ENCODE measurements at places on chromosomes 12 and 14.
A peak's percentile ranks its signal among the peaks of the same experiment; 100 is the strongest.

DNA sequence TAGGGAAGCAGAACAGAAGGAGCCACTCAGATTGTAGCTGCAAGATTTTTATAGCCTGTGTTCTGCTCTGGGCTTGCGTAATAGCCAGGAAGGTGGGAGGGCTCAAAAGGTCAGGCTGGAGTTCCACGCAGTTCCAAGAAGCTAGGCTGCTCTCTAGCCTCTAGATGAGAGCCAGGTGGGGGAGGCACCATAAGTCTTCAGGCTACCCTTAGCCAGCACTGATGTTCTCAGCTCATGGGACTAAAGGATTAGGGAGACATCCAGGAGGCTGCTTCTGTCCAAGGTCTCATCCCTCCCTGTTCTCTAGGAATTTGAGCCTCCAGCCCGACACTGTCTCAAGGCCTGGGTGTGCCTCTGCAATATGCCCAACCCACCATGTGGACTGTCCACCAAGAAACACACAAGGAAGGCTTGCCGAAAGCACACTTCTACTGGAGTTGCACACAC, 1.7 kb downstream of the LMBR1L start:
- no peak for DNase-seq

DNA sequence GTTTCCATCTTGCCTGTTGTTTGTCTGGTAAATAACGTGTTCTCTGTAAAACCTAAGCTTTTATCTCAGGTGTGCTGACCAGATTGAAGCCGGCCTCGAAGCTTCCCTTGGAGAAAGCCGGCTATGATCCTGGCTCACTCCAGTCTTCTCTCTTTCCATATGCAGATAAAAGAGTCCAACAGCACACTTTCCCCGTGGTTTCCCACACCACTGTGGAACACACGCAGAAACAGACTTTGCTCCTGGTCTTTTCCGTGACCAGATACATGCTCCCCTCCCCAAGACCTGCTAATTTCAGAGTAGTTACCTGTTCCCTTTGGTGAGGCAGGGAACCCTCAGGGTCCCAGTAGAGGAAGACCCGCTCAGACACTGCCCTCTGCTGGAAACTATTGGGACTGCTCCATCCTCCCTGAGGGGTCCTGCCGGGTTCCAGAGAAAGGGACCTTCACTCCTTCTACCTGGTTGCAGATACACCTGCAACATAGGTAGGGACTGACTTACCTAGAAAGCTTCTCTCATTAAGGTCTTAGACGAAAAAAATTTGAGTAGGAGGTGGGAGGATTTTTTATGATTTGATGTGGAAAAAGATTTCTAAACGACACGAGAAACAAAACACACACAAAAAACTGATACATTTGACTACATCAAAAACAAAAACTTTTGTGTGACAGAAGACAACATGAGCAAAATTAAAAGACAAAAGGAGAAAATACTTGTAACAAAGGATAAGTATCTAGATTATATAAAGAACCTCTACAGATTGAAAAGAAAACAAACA, 415.4 kb upstream of the CCDC196 start:
- DNase-seq: peak; percentile 59

DNA sequence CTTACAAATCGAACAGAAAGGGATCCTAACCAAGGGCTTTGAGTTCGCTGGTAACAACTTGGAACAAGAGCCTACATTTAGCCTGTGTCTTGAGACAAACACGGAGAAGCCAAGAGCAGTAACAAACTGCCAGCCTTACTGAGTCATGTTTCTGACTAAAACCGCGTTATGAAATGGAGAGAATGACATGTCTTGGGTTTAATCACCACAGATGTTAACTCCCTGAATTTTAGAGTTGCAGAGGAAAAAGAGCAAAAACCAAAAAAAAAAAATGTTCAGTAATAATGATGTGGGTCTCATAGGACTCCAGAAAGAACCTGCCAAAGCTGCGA, 1.0 kb downstream of the BLTP3B start:
- peak; percentile 21 for DNase-seq

DNA sequence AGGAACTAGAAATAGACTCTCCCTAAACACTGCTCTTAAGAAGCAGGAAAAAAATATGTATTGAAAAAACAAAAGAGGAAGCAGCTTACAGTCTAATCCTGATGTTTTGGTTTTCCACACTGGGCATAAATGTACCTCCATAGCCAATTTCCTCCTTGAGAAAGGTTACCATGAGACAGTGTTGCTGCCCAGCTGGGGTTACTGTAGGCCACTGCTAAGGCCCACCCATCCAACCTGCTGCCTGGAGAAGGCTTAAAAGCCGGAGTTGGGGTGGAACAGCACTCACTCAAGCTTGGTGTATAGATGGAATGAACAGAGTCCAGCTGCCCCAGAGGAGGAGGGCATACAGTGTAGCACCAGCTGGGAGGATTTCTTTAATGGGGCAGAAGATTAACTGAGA, 41.1 kb downstream of the ERG28 start:
- DNase-seq: no peak

DNA sequence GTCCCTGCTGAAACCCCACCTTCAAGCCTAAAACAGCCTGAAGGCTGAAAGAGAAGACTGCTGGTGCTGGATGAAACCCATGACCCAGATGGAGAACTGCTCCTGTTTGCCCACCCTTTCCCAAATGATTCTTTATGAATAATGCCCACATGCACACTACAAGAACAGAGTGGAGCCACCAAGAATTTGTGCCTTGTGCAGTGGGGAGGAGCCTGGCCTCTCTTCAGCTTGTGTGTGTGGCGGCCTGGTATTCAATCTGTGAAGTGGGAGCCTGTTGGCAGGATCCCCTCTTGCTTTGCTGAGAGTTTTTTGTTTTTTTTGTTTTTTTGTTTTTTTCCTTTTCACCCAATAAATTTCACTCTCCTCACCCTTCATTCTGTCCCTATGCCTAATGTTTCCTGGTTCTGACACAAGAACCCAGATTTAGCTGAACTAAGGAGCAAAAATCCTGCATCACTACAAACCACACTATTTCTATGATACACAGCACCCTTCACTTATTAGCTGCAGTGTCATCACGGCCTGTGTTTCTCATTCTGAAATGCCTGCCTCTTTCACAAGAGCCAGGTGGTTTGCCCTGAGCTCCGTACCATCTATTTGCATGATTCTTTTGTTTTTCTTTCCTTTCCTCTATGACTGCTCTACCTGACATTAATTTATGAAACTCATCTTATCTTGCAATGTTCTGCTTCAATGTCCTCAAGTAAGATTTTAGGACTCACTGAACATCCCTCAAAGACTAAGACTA, 585.5 kb upstream of the ATXN7L3B start:
- DNase-seq: no peak

- DNase-seq: no peak
Observed at GRCh38 chr12:88698471-88698870, 118.2 kb upstream of the KITLG start.

DNA sequence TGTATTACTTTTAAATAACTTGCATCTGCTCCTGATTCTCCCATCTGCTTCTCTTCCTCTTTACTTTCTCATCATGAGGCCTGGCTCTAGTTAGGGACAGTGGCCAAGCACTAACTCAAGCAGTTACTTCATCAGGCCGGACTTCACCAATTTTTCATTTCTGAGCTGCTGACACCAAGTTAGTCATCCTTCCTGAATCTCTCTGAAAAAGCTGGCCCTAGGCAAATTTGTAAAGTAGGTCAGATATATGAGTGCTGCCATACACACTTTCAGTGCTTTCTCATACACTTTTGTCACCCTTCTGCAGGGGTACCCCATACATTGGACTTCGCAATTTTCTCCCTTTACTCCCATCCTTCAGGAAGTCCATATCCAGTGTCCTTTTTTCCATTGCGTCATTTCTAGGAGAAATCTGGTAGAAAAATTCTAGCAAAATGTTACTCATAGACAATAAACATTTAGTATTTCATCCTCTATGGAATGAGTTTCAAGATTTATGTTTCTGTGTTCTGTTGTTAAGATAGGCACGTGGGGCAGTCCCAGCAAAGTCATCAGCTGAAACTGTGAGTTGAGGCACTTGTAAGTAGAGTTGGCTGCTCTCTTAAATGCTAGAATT, 276.8 kb upstream of the TMPO start:
- no peak for DNase-seq

- peak; percentile 31 for DNase-seq
Observed at GRCh38 chr14:94392510-94392935, 4.1 kb upstream of the SERPINA1 start.

- no peak for DNase-seq
Observed at GRCh38 chr12:130201037-130201436, 38.8 kb downstream of the FZD10 start.

GRCh38 chr14:103550451-103551337, 11.8 kb downstream of the BAG5 start:
- DNase-seq: no peak

GRCh38 chr12:8664228-8664913, 1.7 kb upstream of the MFAP5 start:
- DNase-seq: no peak

DNA sequence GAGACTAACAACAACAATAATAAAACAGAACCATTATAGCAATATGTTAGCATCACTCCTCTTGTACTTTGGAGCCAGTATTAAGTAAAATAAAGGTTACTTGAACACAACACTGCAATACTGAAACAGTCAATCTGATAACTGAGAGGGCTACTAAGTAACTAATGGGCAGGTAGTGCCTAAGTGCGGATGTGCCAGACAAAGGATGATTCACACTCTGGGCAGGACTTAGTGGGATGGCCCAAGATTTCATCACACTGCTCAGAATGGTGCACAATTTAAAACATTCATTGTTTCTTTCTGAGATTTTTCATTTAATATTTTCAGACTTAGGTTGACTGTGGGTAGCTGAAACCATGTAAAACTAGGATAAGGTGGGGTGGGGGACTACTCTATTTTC, 131.9 kb upstream of the CAND1 start:
- DNase-seq: no peak

- DNase-seq: no peak
Observed at GRCh38 chr12:110123919-110124268, 263 bp upstream of the IFT81 start.

DNA sequence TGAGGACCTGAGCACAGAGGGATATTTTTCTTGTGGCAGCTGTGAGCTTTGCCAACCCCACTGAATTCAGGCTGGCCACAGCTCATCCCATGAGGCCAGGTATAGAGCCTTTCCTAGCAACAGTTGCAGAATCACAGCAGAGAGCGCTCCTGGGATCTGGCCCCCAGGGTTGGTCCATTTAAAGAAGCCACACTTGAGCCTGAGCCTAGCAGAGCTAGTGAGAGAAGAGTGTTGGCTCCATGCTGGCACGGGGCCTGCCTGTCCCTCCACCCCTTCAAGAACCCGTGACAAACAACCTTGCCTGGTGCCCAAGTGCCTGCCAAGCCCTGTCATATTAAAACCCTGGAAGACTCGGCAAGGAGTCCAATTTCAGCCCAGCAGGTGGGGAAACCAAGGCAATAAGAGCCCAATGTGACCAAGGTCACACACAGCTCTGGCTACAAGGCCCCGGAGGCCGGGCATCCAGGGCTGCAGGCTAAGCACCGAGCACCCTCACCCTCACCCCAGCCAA, 91.6 kb downstream of the LRRC74A start:
- no peak for DNase-seq

DNA sequence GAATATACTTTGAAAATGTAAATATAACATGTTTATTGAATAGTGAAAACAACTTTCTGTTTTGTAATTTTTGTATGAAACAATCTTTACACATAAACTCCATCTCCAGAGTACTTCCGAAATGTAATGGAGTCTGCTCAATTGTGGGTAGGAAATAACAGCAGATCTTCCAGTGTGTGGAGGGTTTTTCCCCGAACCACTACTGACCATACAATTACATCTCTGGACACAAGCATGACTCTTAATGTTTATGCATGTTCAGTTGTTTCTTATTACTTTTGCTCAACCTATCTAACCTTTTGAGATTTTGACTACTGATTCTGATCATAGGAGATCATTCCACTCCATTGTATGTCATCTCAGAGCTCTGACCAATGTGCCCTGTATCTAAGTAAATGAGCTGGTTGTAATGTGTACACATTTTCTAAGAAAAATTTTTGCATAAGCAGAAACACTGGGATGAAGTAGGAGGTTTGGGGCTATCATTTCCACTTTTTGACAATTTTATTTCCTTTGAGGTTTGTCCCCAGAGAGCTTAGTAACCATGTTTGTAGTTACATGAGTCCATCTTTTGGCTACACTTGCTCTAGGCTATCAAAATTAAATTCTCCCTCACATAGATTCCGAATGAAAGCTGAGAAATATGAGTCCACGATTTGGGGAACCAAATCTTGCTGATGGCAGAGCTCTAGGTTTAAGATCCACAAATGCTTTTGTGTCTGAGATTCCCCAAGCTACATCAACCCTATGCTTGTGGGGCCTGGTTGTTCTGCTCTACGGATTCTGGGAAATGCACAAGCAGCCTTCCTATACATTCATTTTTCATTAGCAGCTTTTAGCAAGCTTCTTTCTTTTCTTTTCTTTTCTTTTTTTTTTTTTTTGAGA, 21.4 kb upstream of the CLEC4D start:
- no peak for DNase-seq

DNA sequence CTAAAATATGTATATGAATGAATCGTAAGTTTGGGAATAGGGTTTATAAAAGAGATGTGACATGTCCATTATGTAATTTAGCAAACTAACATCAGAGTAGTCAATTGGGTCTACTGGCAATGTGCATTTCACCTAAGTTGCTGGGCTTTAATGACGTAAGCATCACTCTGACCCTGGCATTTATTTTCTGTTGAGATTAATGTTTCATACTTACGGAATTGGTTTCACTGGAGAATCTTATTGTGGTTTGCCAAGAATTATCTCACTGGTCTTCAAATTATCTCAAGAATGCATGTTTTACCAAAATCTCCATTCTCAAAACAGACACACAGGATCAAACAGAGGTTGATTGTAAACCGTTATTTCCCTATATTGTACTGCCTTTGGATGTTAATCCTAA, 437.1 kb downstream of the NPAS3 start:
- DNase-seq: no peak

- no peak for DNase-seq
Observed at GRCh38 chr12:116429826-116430360, 129.3 kb upstream of the MAP1LC3B2 start.

DNA sequence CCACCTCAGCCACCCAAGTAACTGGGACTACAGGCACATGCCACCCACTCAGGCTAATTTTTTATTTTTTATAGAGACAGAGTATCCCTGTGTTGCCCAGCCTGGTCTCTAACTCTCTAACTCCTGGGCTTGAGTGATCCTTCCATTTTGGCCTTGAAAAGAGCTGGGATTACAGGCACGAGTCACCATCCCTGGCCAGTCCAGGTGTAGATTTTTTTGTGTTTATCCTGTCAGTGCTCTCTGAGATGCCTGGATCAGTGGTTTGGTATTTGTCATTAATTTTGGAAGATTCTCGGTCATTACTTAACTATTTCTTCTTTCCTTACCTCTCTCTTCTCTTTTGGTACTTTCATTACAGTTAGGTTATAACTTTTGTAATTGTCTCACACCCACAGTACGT, 5.3 kb upstream of the HIF1A start:
- no peak for DNase-seq

DNA sequence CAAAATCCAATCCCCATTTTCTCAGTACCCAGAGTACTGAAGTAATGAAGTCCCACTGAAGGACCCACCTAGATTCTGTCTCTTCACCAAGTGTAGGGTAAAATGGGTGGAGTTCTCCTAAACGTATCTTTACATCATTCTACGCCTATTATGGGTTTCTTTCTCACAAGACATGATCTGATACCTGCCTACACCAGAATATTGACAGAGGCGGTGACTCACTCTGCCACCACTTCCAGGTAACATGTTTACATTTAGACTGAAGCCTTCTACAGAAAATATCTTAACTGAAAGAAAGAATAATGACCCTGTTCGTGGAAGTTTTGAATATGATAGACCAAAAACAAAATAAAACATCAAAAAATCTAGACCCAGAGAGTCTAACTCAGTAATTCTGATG, 89.8 kb downstream of the BTG1 start:
- peak; percentile 51 for DNase-seq
